ENCODE measurements at places on chromosomes 6 and 20.

- no peak for DNase-seq
Measured at GRCh38 chr6:163580311-163581030, 166.0 kb downstream of the QKI start.

- DNase-seq: no peak
Measured at GRCh38 chr6:8047541-8048292, 16.5 kb downstream of the BLOC1S5 start.

GRCh38 chr20:21609221-21609620, 95.4 kb upstream of the NKX2-2 start:
- no peak for DNase-seq

- no peak for DNase-seq
Measured at GRCh38 chr6:14511061-14511586, 393.6 kb downstream of the CD83 start.

GRCh38 chr6:78089531-78089930, 436.7 kb downstream of the MEI4 start:
- DNase-seq: no peak

DNA sequence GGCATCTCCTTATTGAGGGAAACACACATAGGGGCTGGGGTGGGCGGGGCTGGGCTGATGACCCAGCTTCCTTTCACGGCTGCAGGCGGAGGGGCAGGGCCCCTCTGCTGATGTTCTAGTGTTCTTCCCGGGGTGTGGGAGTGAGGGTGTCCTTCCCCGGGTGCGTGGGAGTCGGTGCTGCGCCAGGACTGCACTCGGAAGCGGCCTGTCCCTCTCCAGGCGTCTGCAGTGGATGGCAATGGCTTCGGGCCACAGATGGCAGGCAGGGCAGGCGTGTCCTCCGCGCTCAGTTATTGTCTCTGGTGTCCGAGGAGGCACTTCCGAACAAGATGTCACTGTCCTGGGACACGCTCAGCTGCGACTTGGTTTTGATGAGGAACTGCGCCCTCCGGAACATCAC, 19.2 kb downstream of the KCNG1 start:
- no peak for DNase-seq

DNA sequence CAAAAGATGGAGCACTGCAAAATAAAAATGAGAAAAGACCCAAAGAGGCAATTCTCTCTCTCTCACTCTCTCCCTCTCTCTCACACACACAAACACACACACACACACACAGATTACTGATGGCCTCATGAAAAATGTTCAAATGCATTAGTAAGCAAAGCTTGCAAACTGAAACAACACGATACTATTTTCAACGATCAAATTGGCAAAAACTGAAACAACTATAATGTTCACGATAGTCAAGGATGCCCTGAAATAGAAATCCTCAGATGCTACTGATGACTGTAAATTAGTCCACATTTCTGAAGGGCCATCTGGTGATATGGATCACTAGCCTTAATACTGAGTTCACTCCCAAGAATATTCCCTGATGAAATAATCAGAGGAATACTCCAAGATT, 100.8 kb downstream of the TRERF1 start:
- DNase-seq: no peak

- DNase-seq: no peak
Measured at GRCh38 chr20:40654876-40655275, 34.2 kb downstream of the MAFB start.
